ENCODE measurements at places on chromosomes 2 and 18.
A peak's percentile ranks its signal among the peaks of the same experiment; 100 is the strongest.

DNA sequence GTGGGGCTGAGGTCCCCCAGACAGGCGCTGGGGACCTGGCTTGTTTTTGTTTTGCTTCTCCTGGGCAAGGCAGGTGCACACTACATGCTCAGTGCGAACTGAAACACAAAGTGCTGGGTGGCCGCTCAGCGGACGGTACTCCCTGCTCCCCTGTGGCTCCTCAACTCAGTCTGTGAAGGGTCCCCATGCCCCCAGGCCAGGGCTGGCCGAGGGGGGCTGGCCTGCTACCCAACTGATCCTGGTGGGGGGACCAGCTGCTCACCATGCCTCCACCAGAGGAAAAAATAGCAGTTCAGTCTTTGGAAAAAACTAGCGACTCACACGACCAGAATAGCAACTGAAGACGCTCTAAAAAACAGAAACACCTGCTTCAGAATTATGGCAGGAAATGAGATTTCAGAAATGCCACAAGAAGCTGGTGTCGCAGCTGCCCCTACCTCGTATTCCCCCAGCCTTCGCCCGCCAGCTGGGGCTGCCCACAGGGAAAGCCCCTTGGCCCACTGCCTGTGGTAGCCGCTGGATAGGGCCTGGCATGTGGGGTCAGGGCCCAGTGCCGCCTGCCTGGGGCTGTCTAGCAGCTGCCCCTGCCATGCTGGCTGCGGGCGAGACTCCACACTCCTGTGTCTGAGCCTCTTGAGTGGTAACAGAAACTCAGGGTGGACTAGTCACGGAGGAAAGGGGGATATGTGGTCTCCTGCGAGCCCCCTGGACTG, 43.7 kb downstream of the MEX3C start:
- no peak for DNase-seq

DNA sequence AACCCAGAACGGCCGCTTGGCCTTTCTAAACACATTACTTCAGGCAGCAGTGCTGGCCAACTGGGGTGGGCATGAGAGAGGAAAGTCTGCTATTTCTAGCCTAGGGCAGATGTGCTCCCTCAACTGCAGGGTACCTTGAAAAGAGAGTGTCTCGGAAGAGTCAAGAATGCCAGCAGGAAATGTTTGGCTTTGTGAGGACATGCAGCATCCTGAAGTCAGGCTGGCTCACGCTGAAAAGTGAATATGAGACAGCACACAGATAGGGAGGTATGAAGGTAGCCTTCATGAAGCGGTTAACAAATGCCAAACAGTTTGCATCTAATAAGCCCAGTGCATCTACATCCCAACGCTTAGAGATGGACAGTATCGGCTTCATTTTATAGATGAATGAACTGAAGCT, 65.0 kb upstream of the NCKAP5 start:
- no peak for DNase-seq

DNA sequence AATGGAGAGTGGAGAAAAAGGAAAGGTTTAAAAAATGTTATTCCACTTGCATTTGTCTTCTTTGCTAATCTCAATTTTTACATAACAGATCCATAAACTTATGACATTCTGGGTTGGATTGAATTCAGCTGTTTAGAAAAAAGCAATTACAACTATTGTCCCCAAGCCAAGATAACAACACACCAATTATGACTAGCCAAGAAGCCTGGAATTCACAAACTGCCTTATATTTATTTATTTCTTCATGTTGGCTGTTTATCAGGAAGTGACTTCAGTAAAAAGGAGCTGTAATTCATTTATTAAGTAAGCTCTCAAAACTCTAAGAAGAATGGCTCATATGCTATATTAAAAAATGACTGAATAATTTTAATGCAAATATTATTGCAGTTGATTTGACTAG, 137.4 kb downstream of the CALCRL start:
- DNase-seq = peak; percentile 9

- no peak for DNase-seq
Observed at GRCh38 chr2:42245396-42245795, 76.2 kb downstream of the EML4 start.

- DNase-seq = no peak
Observed at GRCh38 chr2:240996834-240997140, 1.6 kb upstream of the SNED1 start.

- no peak for DNase-seq
Observed at GRCh38 chr2:202695166-202695565, 60.4 kb downstream of the FAM117B start.

DNA sequence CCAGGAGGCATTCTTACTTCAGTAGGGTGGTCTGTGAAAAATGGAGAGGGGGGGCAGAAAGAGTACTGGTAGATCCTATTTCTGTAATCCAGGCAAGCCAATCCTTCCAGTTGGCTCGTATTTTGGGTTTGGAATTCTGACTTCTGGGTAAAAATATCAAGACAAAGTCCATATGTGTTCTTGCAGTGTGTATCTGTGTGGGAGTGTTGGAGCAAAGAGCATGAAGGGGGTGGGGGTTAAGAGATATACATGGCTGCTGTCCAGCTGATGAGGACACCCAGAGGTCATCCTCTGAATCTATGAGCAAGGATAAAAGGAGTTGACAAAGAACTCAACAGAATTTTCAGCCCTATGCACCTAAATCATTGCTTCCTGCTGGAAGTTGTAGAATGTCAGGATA, 375.8 kb upstream of the PIK3C3 start:
- DNase-seq = no peak

DNA sequence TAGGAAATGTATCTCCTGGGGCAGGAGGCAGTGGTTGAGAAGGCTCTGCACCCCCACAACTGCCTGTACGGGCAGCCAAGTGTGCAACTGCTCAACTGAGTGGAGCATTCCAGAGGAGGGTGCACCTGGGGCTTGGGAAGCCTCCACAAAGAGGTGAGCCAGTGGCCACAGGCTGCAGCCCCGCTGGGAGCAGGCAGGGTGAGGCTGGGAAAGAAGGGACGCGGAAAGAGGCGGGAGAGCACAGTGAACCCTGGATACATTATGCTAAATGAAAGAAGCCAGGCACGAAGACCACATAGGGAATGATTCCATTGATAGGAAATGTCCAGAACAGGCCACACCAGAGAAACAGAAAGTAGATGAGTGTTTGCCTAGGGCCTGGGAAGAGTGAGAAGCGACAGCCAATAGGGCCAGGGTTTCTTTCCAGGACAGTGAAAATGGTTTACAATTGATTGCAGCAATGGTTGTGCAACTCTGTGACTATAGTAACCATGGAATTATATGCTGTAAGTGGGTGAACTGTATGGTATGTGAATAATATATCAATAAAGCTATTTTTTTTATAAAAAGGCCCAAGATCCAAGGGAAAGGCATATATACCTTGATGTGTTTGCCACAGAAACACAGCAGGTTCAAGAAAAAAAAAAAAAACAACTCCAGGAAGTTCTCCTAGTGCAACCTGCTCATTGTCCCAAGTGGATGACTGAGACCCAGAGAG, 82.4 kb downstream of the DDX1 start:
- DNase-seq = no peak

GRCh38 chr2:232779934-232780333, 3.6 kb upstream of the KCNJ13 start:
- no peak for DNase-seq

- no peak for DNase-seq
Observed at GRCh38 chr2:68779595-68779994, 45.0 kb downstream of the ARHGAP25 start.

- DNase-seq = no peak
Observed at GRCh38 chr2:59390581-59390980, 1149.5 kb upstream of the FANCL start.

- DNase-seq = peak; percentile 65
Observed at GRCh38 chr2:222797261-222797660, 63.6 kb upstream of the ACSL3 start.

- peak; percentile 11 for DNase-seq
Observed at GRCh38 chr18:27005589-27005988, 140.1 kb upstream of the AQP4 start.

DNA sequence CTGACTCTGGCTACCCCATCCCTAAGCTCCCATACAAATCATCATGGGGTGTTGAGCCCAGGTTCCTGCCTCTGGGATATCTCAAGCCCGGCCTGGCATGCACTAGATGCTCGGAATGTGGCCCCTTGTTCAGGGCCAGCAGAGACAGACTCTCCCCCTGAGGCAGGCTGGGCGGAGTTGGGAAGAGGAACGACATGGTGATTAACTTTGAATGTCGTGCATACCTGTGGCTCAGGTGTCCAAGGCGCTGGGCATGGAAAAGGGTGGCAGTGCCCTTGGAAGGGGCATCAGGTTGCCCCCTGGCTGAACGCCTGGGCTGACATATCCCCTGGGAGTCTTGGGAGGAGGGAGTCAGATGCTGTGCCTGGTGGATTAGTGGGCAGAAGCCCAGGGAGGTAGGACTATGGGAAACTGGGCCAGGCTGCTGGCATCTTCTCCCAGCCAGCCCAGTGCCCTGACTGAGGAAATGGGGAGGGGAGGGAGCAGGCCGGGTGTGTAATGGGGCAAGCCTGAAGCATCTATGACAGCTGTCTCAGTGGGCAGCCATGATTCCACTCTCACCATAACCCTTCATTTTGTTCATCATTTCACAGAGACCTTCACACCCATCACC, 57.8 kb upstream of the OTOF start:
- DNase-seq = no peak

DNA sequence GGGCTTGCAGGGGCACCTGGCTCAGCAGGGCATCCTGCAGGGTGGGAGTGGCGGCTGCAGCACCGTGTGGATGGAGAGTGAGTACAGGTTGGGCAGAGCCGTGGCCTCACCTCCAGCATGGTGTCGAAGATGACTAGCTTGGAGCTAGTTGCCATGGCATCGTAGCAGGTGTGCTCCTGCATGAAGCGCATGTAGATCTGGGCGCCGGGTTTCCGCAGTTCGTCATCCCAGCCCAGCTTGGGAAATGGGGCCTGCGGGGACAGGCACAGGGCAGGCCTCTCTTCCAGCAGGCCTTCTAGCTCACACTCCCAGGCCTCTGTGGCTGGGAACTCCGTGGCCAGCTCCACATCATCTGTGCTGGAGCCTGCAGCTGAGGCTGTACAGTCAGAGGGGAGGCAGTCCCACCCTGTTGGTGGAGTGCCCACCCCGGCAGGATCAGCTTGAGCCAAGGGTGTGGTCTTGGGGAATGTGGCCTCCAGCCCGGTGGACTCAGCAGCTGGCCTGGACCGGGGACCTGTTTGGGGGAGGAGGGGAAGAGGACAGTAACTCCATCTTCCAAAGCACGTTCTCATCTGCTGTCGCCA, 1.6 kb downstream of the PRKAG3 start:
- DNase-seq = peak; percentile 78

DNA sequence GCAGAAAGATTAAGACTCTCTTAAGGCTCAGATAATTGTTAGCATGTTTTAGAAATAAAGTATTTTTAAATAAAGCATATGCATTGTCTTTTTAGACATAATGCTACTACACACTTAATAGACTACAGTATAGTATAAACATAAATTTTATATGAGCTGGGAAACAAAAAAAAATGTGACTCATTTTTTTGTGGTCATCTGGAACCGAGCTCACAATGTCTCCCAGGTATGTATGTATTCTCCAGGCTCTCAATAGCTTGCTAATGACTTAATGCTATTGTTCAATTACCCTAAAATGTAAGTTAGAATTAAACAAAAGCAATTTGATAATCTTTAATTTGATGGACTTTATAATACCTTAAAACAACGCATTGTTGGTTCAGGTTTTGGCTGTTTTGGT, 167.2 kb downstream of the NUP35 start:
- DNase-seq = no peak

GRCh38 chr2:124547700-124548099, 522.6 kb downstream of the CNTNAP5 start:
- DNase-seq = no peak

DNA sequence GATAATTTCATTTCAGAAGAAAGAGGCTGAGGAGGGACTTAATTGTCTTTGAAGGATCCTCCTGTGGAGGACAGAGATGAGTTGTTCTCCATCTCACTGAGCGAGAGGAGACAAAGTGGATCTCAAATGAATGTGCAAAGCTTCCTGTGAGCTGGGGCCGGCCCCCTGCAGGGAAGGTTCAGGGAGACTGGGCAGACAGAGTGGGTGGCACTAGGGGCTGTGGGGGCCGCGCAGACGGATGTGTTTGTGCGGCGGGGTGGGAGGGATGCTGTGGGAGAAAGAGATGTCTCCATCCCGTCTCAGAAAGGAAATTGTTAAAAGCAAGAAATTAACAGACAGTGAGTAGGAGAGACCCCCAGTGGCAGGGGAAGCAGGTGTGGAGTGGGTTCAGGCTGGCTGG, 29.1 kb downstream of the KLHL29 start:
- no peak for DNase-seq

- DNase-seq = no peak
Observed at GRCh38 chr2:169849710-169850109, 22.5 kb downstream of the UBR3 start.
